Fibroblast of skin of right quadriceps (primary cell): ENCODE measurements at places on chromosomes 7 and 10.

GRCh38 chr7:1856888-1857441 is 186.9 kb downstream of the ELFN1 start:
- DNase-seq: no peak

DNA sequence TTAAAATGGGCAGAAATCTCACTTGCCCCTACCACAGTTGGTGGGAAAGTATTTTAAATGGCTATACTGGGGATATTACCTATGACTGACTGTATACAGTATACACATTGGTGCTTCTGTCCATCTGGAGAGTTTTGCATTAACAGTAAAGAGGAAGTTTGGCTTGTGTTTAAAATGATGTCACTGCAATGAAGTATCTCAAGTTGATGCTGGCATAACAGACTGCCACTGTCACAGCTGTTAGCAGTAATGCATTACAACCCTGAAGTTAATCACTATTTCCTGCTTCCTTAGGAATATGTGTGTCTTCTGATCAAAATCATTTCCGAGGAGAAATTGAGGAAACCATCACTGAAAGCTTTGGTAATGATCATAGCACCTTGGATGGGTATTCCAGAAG is 1.9 kb downstream of the DKK1 start:
- peak; percentile 18 for DNase-seq

DNA sequence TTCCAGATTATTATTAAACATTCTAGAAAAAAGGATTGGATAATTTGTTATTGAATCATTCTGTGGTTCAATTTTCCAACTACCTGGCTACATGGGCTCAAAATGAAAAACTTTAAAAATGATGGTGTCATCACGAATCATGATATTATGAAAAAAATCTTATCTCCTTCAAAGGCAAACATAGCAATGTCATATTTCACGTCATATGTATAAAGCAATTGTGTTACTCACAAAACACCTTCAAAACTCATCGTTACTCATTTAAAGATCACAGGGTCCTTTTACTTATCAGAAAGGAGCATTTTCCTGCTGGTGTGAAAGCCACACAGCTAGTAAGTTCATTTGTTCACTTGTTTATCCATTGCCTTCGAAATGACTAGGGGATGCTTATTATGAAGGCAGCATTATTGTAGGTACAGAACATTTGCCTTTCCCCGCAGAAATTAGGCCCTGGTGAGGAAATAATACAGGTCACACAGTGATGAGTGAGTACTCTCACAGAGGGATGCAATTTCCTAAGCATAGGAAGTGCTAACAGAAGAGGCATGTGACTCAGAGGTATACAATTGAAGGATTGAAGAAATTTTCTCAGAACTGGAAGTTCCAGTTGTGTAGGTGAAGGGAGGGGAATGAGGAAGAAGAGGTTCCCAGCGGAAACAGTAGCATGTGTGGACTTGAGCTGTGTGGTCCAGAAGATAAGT is 478.7 kb downstream of the INHBA start:
- peak; percentile 50 for DNase-seq

DNA sequence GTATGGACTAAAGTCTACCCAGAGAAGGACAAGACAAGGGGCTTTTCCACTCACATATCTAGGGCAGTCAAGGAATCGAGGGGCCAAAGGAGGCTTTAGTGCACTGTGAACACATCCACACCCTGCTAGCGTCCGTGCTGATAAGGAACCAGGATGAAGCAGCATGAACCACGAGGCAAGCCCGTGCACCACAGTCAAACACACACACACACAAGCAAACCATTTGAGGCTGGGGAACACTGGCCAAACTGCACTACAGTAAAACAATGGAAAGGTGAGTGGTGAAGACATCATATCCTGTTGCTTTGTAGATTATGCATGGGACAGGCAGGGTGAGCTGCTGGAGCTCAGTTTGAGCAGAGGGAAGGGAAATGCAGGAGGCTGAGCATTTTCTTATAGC is 177.4 kb upstream of the CDCA7L start:
- no peak for DNase-seq

- DNase-seq: no peak
These were observed 105.3 kb upstream of the TNRC18 start for GRCh38 chr7:5528815-5529442.

DNA sequence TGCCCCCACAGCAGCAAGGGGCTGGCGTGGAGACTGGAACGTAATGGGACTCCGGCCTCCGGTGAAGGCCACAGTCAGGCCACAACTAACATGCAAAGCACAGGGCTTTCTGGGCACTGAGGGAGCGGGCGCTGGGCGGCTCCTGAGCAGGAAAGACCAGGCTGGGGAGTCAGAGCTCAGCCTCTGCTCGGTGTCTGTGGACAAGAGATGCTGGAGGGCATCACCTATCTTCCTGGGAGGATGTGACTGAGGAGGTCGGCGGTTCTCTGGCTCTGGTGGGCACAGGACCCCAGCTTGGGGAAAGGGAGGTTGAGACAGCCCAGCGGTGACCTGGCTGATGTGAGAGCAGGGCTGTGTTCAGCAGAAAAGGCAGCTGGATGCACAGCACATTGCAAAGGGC is 11.7 kb downstream of the CNPY1 start:
- DNase-seq: no peak

- DNase-seq: no peak
These were observed 67.1 kb downstream of the BMPR1A start for GRCh38 chr10:86823565-86823964.
